ENCODE measurements at places on chromosomes 11 and 22.

- DNase-seq, result no peak
Measured at GRCh38 chr22:21101877-21102638, 56.3 kb downstream of the LRRC74B start.

DNA sequence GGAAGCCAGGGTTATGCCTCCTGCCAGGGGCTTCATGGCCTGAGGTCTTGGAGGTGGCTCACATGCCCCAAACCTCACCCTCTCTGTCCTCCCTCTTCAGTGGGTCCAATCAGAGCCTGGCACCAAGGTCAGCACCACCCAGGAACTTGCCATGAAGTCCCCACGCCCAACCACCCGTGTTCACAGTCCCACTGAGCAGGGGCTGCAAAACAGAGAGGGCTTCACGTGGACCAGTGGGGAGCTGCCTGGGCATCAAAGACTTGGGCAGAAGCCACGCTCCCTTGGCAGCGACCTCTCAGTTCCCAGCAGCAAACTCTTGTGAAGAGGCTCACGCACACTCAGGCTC lies 425.8 kb upstream of the B3GAT1 start:
- DNase-seq, result no peak

GRCh38 chr11:131254254-131254653 lies 116.2 kb upstream of the NTM start:
- DNase-seq, result no peak

GRCh38 chr11:46490666-46491065 lies 99.1 kb upstream of the CHRM4 start:
- no peak for DNase-seq

DNA sequence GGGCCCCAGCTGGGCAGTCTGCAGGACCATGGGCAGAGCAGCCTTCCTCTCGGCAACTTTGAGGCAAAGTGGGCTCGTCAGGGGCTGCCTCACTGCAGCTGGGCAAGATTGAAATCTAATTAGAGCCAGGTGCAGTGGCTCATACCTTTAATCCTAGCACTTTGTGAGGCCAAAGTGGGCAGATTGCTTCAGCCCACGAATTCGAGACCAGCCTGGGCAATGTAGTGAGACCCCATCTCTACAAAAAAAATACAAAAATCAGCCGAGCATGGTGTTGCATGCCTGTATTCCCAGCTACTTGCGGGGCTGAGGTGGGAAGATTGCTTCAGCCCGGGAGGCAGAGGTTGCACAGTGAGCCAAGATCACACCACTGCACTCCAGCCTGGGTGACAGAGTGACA lies 34.2 kb downstream of the ARHGAP8 start:
- DNase-seq, result no peak

- no peak for DNase-seq
Measured at GRCh38 chr22:39306456-39307361, 12.7 kb downstream of the RPL3 start.

- DNase-seq, result no peak
Measured at GRCh38 chr11:120906766-120907165, 117.1 kb upstream of the TBCEL start.

DNA sequence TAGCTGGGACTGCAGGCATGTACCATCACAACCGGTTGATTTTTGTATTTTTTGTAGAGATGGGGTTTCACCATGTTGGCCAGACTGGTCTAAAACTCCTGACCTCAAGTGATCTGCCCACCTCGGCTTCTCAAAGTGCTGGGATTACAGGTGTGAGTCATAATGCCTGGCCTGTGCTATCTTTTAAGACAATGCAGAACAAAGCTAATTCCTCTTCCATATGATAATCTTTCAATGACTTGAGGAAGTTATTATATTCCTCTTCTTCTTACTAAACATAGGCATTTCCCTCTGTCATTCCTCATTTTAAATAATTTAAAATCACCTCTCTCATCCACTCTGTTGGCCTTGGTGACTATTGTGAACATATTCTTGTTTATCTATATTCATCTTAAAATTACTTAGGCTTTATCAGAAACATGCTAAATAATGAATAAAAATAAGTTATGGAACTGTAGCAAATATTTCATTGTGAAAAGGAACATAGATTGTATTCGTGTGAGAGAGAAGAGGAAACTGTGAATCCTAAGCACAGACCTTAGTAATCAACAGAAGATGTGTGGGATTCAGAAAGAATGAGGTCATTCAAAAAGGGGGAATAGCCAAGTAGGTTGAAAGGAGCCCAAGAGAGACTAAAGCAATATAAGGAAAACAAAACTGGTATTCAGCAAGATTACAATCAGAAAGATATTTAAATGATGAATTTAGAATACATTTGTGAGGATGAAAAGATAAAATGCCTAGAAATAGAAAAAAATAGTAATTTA lies 269.4 kb downstream of the TTC28 start:
- no peak for DNase-seq

DNA sequence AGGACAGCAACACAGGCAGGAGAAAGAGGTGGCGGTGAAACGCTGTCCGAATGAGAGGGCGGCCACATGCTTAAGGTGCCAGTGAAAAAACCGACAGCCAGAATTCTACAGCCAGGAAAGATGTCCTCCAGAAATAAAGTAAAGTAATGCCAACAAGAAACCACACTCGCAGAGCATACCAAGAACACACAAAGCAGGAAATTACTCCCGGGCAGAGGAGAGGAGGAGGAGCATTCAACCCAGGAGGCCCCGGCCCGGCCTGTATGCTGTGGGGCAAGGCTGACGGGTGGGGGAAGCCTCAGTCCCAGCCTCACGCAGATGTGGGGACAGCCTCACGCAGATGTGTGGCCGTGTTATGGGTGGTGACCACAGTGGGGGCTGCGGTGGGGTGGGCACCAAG lies 28.0 kb downstream of the CHID1 start:
- no peak for DNase-seq

- DNase-seq, result no peak
Measured at GRCh38 chr11:15146271-15147003, 31.7 kb downstream of the INSC start.

DNA sequence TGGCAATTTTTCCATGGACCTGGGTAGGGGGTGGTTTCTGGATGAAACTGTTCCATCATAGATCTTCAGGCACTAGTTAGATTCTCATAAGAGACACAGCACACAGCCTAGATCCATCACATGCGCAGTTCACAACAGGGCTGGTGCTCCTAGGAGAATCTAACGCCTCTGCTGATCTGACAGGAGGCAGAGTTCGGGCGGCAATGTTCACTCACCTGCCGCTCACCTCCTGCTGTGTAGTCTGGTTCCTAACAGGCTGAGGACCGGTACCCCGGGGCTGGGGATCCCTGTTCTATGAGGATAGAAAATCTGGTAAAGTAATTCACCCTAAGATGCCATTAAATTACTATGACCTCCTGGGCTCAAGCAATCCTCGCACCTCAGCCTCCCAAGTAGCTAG lies 318.0 kb downstream of the KIRREL3 start:
- DNase-seq, result no peak

DNA sequence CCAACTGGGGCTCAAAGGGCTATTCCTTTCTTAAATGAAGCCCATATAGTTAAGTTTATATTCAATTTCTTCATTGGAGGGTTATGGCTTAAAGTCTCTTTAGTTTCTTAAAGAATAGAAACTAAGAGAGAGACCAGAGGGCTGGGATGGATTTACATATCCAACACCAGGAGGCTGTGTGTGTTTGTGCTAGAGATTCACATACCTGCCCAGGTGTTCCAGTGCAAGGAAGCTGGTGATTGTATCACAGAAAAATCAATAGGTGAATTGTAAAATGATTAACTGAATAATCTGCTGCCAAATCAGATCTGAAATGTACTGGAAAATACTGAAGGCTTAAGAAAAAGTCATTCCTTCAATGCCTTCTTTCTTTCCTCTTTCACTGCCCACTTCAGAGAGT lies 148.2 kb upstream of the BDNF start:
- DNase-seq, result no peak

DNA sequence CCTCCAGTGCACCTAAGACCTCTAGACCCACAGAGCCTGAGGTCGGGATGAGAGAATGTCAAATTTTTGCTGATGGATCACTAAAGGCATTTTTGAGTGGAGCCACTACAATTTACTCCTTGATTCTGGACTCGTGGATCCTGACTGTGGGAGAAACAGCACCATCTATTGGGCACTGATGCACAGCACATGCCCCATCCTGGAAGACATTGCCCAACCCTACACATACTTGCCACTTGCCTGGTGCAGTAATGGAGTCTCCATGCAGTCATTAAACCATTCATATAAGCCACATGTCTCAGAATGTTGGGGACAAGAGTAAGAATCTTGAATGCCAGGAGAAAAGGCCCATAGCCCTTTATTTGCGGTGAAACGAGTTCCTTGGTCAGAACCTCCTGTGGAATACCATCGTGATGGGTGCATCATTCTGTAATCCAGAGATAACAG lies 103.9 kb downstream of the GGTLC2 start:
- DNase-seq, result no peak

DNA sequence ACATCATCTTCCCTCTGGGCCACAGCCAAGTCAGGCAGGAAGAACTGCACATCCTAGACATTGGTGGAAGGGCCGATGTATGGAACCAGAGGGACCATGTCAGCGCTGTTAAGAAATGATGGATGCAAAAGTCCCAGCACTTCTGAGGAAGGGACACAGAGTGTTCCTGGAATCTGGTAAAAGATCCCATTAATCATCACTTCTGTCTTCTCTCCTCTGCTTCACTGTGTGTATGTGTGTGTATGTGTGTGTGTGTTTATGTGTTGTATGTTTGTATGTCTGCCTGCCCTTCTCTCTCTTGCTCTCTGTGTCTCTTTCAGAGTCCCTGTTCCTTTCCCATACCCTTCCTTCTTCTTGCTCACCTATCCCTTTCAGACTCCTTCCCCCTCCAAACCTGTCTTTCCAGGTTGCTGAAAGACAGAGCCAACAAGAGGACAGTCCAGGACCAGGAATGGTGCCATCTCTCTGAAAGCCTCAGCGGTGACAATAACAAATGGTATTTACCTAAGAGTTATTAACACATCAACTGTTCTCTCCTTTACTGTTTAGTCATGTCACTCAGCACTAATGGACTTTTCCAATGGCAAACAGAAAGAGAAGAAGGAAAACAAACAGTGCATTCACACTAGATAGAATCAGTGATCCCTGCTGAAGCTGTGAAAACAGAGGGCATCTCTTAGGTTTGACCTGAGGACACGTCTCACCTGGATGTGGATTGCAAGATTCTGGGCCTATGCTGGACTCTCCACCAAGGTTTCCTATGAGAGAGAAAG lies 47.1 kb downstream of the EHF start:
- DNase-seq, result no peak

- no peak for DNase-seq
Measured at GRCh38 chr22:30742291-30743256, 47.9 kb downstream of the OSBP2 start.

GRCh38 chr11:82701847-82702520 lies 31.7 kb downstream of the FAM181B start:
- no peak for DNase-seq

DNA sequence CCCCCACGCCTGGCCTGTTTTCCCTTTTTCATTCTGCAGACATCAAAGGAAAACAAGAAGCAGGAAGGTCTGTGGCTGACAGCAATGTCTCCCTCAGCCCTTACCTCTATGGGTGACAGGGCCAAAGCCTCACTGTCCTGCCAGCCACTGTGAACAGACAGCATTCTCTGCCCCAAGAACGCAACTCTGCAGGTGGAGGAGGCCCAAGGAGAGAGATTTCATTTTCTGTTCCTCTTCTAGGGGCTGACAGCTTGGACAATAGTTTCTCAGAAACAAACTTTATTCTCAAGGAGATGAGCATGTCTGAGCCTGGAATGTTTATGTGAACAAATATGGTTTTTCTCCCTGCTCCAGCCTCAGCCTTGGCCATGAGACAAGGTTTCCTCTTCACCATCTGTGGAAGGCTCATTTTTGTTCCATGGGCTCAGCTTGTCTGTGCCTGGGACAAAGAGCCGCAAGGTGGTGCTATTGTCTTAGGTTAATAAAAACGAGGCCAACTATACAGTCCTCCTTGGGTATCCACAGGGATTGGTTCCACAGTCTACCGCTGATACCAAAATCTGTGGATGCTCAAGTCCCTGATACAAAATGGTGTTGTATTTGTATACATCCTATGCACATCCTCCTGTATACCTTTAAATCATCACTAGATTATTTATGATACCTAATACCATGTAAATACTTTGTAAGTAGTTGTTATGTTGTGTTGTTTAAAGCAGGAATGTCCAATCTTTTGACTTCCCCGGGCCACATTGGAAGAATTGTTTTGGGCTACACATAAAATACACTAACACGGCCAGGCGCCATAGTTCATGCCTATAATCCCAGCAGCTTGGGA lies 5.8 kb downstream of the PIWIL3 start:
- DNase-seq, result peak; percentile 5

GRCh38 chr22:46617207-46617985 lies 2.8 kb upstream of the GRAMD4 start:
- DNase-seq, result no peak

GRCh38 chr11:79035881-79036280 lies 404.9 kb downstream of the TENM4 start:
- DNase-seq, result no peak

DNA sequence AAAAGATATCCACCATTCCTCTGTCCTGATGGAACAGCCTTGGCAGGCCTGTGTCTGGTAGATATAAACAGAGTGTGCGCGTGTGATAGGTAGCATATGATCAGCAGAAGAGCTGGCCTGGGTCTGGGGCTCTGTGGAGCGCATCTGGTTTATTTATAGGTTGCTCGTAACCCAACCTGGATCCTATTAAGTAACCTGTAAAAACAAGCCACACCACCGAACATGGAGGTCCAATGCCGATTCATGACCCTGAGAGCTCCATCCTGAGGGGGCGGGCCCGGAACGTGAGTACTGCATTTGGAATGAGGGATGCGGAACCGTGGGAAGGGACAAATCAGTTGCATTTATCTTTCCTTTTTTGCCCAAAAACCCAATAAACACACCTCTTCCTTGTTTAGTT lies 31.9 kb upstream of the APOL5 start:
- no peak for DNase-seq

DNA sequence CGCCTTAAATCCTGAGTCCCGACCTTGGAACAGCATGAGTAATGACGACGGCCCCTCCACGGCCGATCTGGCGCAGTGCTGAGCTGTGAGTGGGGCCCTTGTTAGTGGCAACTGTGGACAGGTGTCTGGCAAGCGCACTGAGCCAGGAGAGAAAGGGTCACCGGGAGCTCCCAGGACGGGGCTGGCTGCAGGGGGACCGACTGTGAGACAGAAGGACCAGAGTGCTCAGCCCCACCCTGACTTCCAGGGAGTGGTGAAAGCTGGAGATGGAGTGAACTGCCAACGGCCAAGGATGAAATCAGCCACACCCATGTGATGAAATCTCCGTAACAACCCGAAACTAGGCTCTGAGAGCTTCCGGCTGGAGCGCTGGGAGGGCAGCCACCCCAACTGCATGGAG lies 228.6 kb downstream of the BRD1 start:
- DNase-seq, result no peak

GRCh38 chr11:113234888-113235287 lies 79.5 kb upstream of the TTC12 start:
- DNase-seq, result no peak

DNA sequence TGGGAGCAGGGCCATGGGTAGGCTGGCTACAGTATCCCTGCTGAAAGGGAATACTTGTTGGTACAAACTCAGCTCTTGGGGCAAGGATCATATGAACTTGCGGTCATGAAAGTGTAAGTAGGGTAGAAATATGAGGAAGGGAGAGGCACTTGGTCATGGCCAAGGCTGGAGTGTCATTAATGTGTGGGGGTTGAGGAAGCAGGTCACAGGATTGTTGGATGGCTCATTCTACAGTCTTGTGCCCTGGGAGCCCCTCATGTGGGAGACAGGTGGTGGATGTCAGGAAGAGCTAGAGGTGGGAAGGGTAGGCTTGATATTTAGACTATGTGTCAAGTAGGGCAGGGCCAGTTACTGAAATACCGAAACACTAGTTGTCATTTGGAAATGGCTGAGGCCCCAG lies 95.5 kb downstream of the RRM1 start:
- no peak for DNase-seq

GRCh38 chr22:44316393-44317122 lies 3.8 kb upstream of the SHISAL1 start:
- DNase-seq, result no peak
